Hindlimb muscle (tissue), 1 donor: ENCODE measurements at places on chromosomes 4 and X. TPM values are rescaled to one million over a fixed set of nuclear protein-coding genes. Genes with fewer than 3 reads are reported as not detected.
A peak's percentile ranks its signal among the peaks of the same experiment; 100 is the strongest.

DNA sequence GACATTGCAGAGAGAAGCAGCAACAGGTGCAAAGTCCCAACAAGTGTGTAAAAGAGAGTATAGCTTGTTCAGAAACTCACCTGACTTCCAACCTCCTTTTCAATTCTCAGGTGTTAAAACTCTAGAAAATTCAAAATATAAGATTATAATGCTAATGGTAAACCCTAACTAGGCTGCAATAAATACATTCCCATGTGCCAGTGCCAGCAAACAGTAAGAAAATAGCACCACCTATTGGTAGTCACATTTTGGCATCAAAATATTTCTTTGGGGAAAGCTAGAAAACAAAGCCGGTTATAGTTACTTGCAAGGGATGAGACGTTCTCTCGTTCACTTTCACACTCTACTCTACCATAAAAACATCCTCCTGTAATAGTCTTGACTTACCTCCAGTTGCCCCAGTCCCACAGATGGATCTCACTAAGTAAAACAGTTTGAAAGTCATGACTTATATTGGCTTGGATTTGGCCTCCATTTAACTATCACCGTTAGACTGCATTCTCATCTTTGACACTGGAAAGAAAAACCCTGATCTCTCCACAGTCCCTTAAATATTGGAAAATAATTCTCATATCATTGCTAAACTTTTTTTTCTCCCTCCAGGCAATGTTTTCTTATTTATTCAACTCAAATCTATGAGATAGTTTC lies 9.6 kb downstream of the BMP3 start:
- peak; percentile 76 for DNase-seq

KIT gene
- 7.6 TPM for polyA plus RNA-seq

MTM1 gene
- polyA plus RNA-seq = 5.6 TPM

DNA sequence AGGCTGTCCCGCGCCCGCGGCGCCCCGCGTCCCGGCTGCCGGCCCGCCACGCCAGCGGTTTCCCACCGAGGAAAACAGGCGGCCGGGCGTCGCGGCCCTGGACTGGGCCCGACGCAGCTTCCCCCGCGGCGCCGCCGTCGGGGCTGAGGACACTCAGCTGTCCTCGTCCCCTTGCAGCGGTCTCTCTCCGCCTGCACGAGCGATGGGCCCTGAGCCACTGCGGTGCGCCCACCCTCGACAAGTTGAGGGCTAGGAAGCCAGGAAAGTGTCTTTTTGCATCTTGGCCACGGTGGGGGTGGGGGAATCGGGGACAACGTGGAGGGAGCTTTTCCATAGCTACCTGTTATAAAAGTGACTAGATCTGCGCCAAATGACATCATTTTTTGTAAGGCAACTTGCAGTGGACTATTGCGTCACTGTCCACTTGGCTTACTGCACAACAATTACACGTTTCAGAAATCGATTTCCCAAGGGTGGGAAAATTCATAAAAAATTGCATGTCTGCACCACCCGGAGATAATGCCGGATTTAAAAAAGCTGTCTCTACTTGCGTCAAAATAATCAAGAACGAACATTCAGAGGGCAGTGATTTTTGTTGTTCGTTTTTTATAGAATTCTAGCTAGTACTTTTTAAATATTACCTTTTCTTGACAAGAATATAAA lies 1.1 kb downstream of the KLHL15 start:
- peak; percentile 76 for DNase-seq

DNA sequence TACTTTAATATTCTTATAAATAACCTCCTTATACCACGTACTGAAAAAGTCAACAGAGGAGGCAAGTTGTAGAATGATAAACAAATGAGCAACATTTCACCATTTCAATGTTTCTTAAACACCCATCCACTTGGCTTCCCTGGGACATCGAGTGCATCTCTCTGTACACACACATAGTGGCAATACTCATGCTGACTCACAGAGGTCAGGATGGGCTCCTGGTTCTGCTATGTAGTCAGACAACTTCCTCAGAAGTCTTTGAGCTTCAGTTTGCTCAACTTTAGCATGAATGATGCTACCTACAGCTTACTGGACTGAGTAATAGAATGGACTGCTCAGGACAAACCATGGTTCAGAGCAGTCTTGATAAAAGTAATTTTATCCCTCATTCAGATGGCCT lies 56.9 kb downstream of the MAD2L1 start:
- DNase-seq = no peak

- DNase-seq = peak; percentile 68
Measured at GRCh38 chr4:109302361-109303139, at the start of gene COL25A1. TSS of gene COL25A1 (minus strand) at chr4:109302658.

- DNase-seq = no peak
Measured at GRCh38 chrX:17603196-17603595, 134.1 kb upstream of the SCML1 start.
